Stimulated activated CD4-positive, alpha-beta T cell treated with anti-CD3 and anti-CD28 coated beads, Interleukin-1b, Interleukin-23, amount 100 ng/mL, for 1 hour (primary cell): ENCODE measurements at places on chromosomes 4 and X.

GRCh38 chr4:98094118-98094517, 49.2 kb downstream of the STPG2 start:
- no peak for DNase-seq

GRCh38 chrX:103845165-103845653, 13.2 kb upstream of the RAB9B start:
- peak; percentile 10 for DNase-seq

- no peak for DNase-seq
Measured at GRCh38 chr4:125975861-125976397, 661.2 kb downstream of the FAT4 start.

DNA sequence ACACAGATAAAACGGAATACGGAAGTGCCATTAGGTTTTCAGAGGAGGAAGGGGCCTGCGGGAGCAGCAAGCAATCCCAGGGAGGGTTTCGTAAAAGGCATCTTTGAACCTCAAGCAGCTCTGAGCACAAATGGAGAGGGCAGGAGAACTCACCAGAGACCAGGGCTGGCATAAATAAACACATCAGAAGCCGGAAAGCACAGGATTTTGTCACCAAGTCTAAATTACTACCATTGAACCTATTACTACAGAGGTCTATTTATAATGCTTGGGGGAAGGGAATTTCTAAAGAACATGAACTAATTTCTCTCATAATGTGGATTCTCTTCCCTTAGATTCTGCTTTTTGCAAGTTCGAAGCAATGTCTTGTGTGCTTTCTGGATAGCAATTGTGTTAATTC, 39.6 kb upstream of the MBTPS2 start:
- no peak for DNase-seq

DNA sequence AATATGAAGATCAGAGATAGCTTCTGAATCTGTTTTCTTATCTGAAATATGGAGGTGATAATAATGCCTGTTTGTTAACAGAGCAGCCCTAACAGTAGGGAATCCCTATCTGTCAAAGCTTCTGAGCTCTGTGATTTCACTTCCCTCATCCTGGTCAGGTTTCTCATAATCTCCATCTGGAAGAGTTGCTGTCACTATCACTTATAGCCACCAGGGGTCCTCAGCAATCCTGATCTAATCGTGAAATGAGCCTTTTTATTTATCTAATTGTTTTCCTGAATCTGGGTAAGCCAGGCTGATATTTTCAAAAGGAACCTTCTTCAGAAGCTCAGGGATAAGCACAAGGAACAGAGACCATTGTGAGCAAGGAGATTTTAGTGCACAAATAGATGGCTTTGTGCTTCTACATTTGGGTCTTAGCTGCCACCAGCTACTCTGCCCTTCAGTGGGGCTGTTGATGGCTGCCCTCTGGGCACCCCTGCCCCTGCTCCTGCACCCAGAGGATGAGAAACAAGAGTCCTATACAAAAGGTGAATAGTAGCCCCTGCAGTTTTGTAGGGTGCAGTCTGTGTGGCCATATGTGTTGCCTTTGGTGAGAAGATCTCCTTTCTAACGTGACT, 196.4 kb upstream of the RADX start:
- no peak for DNase-seq

GRCh38 chr4:11635342-11635741, 206.6 kb upstream of the HS3ST1 start:
- DNase-seq = no peak

DNA sequence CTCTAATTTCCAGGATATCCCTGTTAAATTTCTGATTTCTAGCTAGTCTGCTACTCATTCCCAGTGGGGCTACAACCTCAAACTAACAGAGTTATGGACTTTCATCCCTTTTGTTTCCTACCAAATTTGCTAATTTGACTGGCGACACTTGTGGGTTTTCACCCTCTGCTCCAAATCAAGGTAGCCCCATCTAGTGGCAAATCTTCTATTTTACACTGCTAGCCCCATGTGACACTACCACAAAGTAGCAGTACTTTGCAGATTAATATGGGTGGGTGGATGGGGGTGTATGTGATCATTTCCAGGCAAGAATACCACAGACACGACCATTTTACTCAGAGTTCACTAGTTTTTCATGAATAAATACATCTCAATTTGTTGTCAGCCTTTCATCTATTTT, 150.3 kb downstream of the MSL3 start:
- DNase-seq = no peak

- DNase-seq = no peak
Measured at GRCh38 chr4:159271856-159272255, 169.0 kb downstream of the RAPGEF2 start.

DNA sequence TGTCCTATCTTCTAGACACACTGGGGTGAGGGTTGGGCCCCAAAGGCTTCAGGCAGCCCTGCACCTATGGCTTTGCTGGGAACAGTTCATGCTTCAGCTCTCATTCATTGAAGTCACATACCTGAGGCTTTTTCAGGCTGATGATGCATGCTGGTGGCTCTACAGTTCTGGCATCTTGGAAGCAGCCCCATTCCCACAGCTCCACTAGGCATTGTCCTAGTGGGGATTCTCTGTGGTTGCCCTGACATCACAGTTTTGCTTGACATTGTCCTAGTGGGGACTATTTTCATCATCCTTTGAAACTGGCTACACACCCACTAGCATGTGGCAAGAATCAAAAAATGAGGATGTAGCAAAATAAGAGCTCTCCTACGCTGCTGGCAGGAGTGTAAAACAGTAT, 37.7 kb upstream of the C4orf17 start:
- DNase-seq = no peak

- DNase-seq = no peak
Measured at GRCh38 chrX:120697053-120697452, 67.2 kb upstream of the C1GALT1C1 start.

DNA sequence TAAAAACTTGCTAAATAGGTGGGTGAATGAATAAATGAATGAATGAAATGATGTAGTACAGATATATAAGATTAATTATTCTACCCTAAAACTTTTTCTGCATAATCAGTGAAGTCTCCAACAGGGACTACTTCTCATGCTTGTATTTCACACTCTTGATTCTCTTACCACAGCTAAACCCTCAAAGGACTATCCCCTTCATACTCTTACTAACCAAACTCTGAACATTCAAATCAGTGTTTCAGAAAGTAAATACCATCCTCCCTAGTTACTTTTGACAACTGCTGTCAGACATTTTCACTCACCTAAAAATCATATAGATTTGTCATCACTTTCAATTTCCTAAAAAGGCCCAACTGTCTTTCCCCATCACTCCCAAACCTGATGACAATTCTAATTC, 234.3 kb upstream of the HHIP start:
- DNase-seq = no peak

- no peak for DNase-seq
Measured at GRCh38 chr4:139761461-139761860, 95.8 kb downstream of the MGST2 start.

DNA sequence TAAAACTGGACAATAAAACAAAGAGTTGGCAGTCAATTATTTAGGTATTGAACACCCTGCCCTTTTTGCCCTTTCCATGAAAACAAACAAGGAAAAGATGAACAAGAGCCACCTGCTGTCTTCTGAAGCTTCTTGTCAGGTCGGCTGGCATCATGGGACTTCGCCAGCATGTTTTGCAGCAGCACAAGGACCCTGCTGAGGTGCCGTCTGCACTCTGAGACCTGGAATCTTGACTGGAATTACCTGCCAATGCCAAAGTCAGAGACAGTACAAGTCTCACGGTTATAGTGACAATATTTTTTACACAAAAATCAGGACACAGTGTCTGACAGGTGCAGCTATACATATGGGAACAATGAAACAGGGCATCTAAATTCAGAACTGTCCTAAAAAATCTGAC, 284.5 kb downstream of the GASK1B start:
- DNase-seq = no peak

DNA sequence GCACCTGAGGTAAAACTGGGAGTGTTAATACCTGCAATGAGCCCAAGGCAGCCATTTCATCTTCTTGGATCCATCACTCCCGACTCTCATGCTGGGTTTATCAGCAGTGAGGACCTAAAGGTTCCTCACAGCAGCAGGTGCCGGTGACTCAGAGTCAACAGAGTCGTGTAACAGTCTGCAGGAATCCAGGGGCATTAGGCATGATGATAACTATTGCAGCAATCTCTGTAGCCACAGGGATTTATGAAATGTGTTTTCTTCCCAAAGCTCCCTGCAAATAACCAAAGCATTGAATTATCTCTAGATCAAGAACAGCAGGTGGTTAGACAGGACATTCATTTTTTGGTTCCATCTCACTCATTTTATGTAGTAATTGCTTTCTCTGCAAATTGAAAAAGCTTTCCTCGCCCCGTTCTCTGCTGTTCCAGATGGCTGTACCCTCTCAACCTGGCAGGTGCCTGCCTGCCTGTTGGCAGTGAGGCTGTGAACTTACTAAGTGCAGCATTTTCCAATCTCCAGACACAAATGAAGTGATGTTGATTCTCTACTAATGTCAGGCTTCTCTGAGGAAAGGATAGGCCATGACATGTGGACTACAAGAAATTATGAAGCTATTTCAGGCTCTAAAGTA, 48.1 kb upstream of the TSPAN7 start:
- no peak for DNase-seq

DNA sequence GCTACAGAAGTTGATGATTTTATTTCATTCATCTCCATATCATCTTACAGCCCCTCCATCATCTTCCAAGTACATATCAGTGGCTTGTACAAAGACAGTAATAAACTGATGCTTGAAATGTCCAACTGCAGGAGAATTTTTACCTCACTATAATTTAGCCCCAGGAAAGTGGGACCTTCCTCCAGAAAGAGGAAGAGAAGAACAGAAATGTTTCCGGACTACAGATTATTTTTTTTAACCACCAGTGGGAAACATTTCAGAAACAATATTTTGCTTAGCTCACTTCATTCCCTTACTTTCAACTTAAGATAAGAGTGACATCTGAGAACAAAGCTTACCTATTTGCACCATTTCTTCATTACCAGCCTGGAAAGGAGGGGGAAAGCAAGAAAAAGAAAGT, 2.0 kb downstream of the ADAMTS3 start:
- DNase-seq = no peak

- DNase-seq = no peak
Measured at GRCh38 chr4:176959980-176960379, 167.3 kb upstream of the VEGFC start.

GRCh38 chr4:8697826-8698225, 105.3 kb downstream of the CPZ start:
- no peak for DNase-seq

GRCh38 chr4:10197952-10198351, 81.4 kb upstream of the WDR1 start:
- DNase-seq = no peak

- no peak for DNase-seq
Measured at GRCh38 chrX:445727-446126, 59.0 kb upstream of the PPP2R3B start.

DNA sequence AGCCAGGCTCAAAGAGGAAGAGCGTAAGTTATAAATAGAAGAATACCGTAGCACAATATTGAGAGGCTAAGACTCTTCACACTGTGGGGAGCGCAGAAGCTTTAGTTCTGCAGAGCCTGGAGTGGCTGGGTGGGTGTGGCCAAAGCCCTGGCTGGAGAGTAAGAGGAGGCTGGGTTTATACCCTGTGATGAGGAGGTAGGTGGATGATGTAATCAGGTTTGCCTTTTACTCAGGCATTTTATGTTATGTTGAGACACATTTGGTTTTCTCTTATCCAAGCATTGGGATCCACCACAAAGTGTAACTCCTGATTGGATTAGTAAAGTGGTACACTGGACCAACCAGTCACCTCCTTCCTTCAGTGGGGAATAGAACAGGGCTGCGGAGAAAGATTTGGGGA, 13.9 kb downstream of the CDS1 start:
- DNase-seq = no peak

DNA sequence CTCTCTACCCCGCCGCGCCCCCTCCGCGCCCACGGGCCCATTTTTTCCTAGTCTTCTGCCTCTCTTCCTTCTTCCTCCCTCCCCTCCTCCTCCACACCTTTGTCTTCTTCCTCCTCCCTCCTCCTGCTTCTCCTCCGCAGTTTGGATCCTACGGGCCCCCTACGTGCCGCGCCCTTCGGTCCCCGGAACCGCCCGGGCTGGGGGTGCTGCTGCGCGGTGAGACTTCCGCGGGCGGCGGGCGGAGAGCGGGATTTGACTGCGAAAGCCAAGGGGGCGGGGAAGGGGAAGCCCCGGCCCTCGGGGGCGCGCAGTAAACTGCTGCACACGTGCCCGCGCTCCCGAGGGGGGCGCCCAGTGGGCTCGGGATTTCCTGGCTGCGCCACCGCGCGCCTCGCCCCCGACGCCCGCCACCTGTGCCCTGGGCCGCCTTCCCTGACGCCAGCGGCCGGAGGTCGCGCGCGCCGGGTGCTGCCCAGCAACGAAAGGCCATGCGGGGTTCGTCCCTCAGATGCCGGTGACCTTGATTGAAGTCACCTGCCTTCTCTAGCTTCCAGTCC, 3.3 kb upstream of the NKX3-2 start:
- DNase-seq = no peak

GRCh38 chr4:156628858-156629257, 342.7 kb downstream of the PDGFC start:
- no peak for DNase-seq

- no peak for DNase-seq
Measured at GRCh38 chr4:39319676-39320075, 46.5 kb downstream of the RFC1 start.

GRCh38 chr4:89356086-89356485, 48.5 kb upstream of the GPRIN3 start:
- no peak for DNase-seq

GRCh38 chrX:66919280-66919832, 280.5 kb upstream of the EDA2R start:
- no peak for DNase-seq

- peak; percentile 14 for DNase-seq
Measured at GRCh38 chrX:41275661-41276609, 58.0 kb upstream of the DDX3X start.

GRCh38 chrX:24266996-24267395, 46.9 kb downstream of the SUPT20HL2 start:
- DNase-seq = no peak

DNA sequence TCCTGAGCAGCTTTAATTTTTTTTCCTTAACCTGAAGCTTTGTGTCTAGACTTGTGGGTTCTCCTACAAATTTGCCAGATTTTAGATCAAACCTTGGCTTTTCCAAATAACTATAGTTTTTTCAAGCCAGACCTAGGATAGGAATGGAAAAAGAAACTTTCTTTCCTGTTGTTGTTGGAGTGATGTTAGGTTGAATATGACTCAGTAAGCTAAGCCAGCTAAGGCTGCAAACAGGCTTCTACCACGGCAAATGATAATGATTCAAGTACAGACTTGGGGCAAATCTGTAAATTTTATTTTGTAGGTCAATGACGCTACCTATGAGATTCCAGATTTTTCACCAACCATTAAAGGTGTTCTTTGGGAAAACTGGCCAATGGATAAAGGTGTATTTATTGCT, 45.6 kb downstream of the WDR19 start:
- no peak for DNase-seq

- no peak for DNase-seq
Measured at GRCh38 chrX:10628906-10629305, 8.5 kb upstream of the MID1 start.

DNA sequence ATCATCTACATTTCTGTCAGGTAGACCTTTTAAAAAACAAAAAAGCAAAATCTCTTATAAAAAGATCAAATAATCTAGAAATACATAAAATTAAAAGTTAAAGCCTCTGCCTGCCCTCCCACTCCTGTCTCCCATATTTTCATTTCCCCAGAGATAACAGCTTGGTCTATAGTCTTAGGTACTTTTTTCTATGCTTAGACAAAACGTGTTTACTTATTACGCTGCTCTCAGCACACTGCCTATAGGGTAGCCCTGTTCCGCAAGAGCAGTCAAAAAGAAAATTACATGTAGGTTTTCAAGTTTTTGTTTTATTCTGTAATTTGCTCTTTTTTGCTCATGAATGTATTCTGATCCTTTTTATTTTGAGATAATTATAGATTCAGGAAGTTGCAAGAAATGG, 73.3 kb downstream of the TAF1 start:
- DNase-seq = no peak
